ENCODE measurements at places on chromosomes 5 and 9. TPM values are rescaled to one million over a fixed set of nuclear protein-coding genes. Genes with fewer than 3 reads are reported as not detected.

GRCh38 chr9:33452828-33453271, 5.5 kb upstream of the AQP3 start:
- no peak overlapping the region for H3K4me3 ChIP-seq
- DNase-seq = no peak
- H3K4me1 ChIP-seq = peaks cover 10% of the 10 kb centered on the region

DNA sequence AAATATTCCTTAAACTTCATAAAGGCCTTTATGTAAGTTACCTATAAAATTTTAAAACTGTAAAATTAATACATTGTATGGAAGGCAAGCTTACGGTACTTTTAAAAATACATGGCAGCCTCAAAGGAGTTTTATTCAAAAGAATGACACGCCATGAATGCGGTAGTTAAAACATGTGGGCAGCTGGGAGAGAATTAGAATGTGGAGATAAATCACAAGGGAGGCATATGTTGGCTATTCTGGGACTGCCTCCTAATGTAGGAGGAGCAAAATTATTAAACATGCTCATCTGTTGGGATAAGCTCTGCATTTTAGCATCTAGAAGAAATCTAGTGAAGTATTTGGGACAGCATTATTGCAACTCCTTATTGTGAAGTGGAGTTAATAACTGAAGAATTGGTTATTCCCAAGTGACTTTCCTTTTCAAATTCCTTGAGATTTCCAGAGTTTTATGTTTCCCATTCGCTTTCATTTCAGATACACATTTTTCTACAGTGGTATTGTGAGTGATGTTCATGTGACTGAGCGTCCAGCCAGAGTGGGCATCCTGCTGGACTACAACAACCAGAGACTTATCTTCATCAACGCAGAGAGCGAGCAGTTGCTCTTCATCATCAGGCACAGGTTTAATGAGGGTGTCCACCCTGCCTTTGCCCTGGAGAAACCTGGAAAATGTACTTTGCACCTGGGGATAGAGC, 109.4 kb downstream of the CMYA5 start:
- DNase-seq = no peak
- no peak overlapping the region for H3K4me3 ChIP-seq
- H3K27ac ChIP-seq = no peak overlapping the region
- H3K27me3 ChIP-seq = no peaks in the 10 kb centered on the region

Gene FGF10
- not detected for total RNA-seq

GRCh38 chr9:87490907-87491306, 6.8 kb upstream of the DAPK1 start:
- no peak for DNase-seq
- H3K4me3 ChIP-seq = no peak overlapping the region
- H3K36me3 ChIP-seq = no peaks in the 10 kb centered on the region
- H3K4me1 ChIP-seq = peaks cover 12% of the 10 kb centered on the region
- H3K27ac ChIP-seq = no peak overlapping the region

Gene MRPS30
- 30.3 TPM for total RNA-seq

DNA sequence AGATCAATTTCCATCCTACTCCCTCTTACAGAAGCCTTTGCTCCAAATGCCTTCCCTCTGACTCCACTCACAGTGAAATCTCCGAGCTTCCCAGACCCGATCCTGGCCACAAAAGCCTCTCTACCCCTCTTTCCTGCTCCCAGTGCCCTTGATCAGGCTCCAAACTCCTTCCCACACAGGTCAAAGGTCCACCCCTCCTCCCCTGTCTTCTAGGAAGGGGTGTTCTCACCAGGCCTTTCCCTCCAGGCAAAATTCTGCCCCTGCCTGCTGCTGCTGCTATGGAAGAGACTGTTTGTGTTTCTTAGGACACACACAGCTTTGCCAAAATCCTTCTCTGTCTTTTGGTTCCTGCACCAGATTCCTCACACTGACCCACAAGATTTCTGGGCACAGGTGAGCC, 85.8 kb upstream of the ALDH1A1 start:
- peak overlapping the region; percentile 33 for H3K4me3 ChIP-seq
- DNase-seq = no peak
- peaks cover 15% of the 10 kb centered on the region for H3K27me3 ChIP-seq
- no peaks in the 10 kb centered on the region for H3K36me3 ChIP-seq
- H3K4me1 ChIP-seq = peaks cover 32% of the 10 kb centered on the region
- peak overlapping the region; percentile 73 for H3K27ac ChIP-seq

- no peak overlapping the region for H3K4me3 ChIP-seq
- DNase-seq = no peak
- H3K27me3 ChIP-seq = no peaks in the 10 kb centered on the region
- peaks cover 23% of the 10 kb centered on the region for H3K4me1 ChIP-seq
- H3K27ac ChIP-seq = no peak overlapping the region
These were observed 22.9 kb upstream of the GOLPH3 start for GRCh38 chr5:32197032-32197431.

DNA sequence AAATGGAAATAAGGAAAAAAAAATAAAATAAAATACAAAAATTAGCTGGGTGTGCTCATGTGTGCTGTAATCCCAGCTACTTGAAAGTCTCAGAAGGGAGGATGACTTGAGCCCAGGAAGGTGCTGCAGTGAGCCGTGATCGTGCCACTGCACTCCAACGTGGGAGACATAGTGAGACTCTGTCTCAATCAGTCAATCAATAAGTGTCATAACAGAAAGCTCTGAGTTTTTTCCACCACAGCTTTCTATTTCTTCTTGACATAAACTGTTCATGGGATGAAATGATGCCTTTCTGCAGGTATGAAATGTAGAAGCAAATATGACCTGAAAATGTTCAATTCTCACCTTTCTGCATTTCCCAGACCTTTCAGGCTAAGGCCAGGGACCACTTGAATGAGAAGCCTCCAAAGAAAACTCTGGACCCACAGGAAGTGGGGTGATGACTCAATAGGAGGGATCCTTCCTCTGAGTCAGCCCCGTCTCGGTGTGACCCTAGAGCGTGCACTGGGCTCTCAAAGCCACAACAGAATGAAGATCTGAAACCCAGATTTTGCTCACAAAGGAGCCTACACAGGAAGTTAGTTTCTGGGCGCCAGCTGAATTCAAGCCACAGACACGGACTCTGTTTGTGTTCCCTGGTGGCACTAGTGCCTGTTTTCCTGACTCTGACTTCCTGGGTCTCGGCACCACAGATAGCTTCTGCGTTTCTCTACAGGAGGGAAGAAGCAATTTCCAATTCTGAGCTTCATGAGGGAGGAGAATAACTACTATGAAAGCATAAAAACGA, 62.0 kb downstream of the ANKH start:
- peaks cover 37% of the 10 kb centered on the region for H3K4me1 ChIP-seq
- no peaks in the 10 kb centered on the region for H3K27me3 ChIP-seq
- peak overlapping the region; percentile 44 for H3K4me3 ChIP-seq
- H3K36me3 ChIP-seq = peaks cover 4% of the 10 kb centered on the region

DNA sequence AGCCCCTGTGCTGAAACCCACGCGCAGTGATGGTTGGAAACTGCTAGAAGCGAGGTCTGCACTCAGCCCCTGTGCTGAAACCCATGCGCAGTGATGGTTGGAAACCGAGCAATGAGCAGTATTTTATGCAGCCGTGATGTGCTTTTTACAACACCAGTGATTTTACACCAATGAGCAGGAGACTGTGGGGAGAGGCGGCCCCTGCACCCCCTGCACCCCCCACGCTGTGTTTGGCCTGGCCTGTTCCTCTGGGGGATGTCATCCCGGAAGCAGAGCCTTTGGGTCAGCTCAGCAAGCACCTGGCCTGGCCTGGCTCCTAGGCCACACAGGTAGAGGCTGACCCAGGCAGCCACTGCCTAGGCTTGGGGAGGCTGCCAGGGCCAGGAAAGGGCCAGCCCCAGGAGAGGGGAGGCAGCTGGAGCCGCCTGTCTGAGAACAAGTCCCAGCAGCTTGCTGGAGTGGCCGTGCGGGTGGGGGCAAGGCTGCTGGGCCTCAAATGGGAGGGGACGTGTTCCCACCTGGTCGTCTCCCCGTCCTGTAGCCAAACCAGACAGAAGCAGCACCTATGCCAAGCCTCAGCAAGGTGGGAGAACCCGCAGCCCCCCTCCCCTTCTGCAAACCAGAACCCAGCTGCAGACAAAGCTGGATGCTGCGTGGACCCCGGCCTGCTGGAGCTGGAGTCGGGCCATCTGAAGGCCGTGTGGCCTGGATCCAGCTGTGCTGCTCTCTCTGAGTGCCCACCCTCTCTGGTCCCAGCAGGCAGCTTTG, 46.8 kb downstream of the DBH start:
- peak; percentile 76 for DNase-seq
- no peaks in the 10 kb centered on the region for H3K36me3 ChIP-seq
- no peak overlapping the region for H3K4me3 ChIP-seq
- H3K4me1 ChIP-seq = peaks cover 10% of the 10 kb centered on the region

- H3K4me3 ChIP-seq = no peak overlapping the region
- peaks cover 49% of the 10 kb centered on the region for H3K27me3 ChIP-seq
- no peaks in the 10 kb centered on the region for H3K4me1 ChIP-seq
- H3K36me3 ChIP-seq = peaks cover 2% of the 10 kb centered on the region
- no peak for DNase-seq
- H3K27ac ChIP-seq = no peak overlapping the region
These were observed 9.6 kb downstream of the SLC9A3 start for GRCh38 chr5:514673-515072.

DNA sequence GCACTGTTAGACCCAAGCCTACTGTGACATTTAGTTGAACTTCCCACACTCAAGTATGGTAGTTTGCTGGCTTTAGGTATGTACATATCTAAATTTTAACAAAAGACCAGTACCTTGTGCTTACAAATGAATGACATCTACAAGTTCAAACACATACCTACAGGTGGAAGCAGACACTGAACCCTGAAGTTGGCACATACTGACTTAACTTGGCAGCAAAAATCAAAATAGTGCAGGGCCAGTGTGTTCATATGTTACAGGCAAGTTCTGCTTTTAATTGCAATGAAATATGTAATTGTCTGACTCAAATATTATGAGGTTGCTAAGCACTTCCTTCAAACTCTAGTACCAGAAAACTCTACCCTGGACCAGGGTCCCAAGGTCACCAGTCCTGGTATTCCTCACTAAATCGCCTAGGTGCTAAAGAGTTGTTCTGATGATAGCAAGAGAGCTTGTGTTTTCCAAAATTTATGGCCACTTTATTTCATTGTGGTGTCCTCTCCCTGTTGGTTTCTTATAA, 77.4 kb downstream of the MEGF10 start:
- peaks cover 2% of the 10 kb centered on the region for H3K36me3 ChIP-seq
- no peak overlapping the region for H3K4me3 ChIP-seq
- H3K27ac ChIP-seq = no peak overlapping the region
- H3K4me1 ChIP-seq = peaks cover 19% of the 10 kb centered on the region

DNA sequence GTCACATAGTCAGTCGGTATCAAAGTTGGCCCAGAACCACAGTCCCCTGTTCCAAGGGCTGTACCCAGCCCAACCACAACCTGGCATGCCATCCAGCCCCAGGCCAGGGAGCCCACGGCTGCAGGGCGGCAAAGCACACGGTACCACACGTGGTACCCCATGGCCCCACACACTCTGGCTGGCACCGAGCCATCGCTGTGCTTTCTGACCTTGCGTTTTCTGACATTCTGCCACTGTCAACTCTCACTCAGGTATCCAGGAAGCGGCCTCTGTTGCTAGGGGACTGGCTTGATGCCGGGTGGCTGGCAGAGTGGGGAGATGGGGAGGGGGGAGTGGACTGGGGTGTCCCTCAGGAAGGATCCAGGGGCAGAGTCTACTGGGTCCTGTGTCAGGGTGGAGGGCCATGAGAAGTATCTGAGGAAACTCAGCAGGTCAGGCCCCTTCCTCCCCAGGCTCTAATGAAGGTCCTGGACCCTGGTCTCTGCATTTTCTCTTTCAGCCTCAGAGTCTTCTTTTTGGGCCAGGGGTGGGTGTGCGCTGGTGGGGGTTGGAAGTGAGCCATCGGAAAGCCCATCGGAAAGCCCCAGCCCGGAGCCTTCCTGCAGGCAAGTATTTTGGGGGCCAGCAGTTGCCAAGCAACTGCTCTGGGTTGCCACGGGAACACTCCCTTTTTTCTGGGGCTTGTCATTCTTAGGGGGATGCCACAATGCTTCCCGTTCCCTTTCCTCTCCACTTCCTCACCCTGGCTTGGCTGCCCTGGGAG, 21.0 kb upstream of the RALGDS start:
- no peak overlapping the region for H3K4me3 ChIP-seq
- H3K4me1 ChIP-seq = peaks cover 14% of the 10 kb centered on the region
- peak; percentile 68 for DNase-seq
- H3K27ac ChIP-seq = no peak overlapping the region

Gene FOXD4L6
- not detected for total RNA-seq

- no peak overlapping the region for H3K27ac ChIP-seq
- DNase-seq = no peak
- H3K36me3 ChIP-seq = peaks cover 5% of the 10 kb centered on the region
These were observed 2.2 kb downstream of the ZCCHC9 start for GRCh38 chr5:81303563-81303962.

- DNase-seq = no peak
- H3K27ac ChIP-seq = no peak overlapping the region
- H3K4me1 ChIP-seq = peaks cover 26% of the 10 kb centered on the region
- H3K27me3 ChIP-seq = no peaks in the 10 kb centered on the region
- H3K36me3 ChIP-seq = no peaks in the 10 kb centered on the region
These were observed 45.5 kb downstream of the SH3RF2 start for GRCh38 chr5:145981589-145982571.

GRCh38 chr9:131262327-131263032, 13.8 kb downstream of the FAM78A start:
- H3K27ac ChIP-seq = no peak overlapping the region
- peaks cover 5% of the 10 kb centered on the region for H3K36me3 ChIP-seq
- H3K27me3 ChIP-seq = no peaks in the 10 kb centered on the region
- H3K4me3 ChIP-seq = no peak overlapping the region
- H3K4me1 ChIP-seq = no peaks in the 10 kb centered on the region
- no peak for DNase-seq

DNA sequence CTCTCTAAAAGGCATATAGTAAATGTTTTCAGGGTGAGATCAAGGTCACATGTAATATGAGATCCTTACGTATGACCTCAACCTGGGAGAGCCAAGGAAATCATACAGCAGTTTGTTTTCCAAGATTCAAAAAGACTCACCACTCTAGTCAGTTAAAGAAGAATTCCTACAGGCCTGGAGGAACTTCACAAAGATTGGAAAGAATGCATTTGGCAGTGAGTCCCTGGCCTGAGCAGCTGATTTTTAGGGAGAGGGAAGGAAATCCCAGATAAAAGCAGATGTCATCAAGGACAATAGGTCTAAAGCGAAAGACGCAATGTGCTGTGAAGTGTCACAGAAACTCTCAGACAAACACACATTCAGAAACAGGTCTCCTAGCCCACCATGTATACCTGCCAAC, 424.0 kb upstream of the ZNF462 start:
- no peaks in the 10 kb centered on the region for H3K36me3 ChIP-seq
- DNase-seq = no peak
- H3K4me1 ChIP-seq = peaks cover 11% of the 10 kb centered on the region
